ENCODE measurements at places on chromosomes 3 and 15. TPM values are rescaled to one million over a fixed set of nuclear protein-coding genes. Genes with fewer than 3 reads are reported as not detected.

- no peak for DNase-seq
Observed at GRCh38 chr3:185070491-185071286, 82.2 kb downstream of the C3orf70 start.

DNA sequence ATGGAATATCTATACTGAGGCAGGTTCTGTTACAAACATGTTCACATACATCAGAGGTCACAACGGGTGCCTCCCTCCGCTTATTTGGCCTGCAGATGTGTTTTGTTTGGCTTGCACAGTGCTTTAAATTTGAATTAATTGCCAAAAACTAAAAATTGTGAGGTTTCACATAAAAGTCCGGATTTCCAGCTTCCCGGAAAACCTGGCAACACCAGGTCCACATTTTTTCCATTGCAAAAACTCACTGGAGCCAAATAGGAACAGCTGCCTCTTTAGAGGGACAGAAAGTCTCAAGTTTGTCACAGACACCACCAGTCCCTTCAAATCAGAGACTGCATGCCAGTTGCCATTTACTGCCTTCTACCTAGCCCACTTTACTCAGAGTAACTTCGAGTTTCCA, 205.9 kb upstream of the MDFIC2 start:
- DNase-seq = no peak

DNA sequence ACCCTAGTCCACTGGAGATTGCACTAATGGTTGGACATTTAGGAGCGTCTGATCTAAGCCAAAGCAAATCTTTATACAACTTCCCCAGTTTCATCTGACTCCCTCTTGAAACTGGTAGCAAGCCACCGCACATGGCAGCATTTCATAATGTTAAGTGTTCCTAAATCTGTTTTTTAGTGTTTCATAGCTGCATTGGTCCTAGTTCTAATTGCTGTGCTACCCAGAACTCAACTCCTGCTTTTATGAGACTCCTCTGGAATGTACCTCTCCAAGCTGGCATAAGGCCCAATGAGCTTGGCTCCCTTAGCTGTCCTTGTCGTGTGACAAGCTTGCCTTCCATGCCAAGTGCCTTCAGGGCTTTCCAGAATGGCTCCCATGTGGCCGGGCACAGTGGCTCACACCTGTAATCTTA, 65.3 kb upstream of the FLNB start:
- no peak for DNase-seq

GRCh38 chr3:191750618-191751017, 289.7 kb downstream of the PYDC2 start:
- DNase-seq = no peak

DNA sequence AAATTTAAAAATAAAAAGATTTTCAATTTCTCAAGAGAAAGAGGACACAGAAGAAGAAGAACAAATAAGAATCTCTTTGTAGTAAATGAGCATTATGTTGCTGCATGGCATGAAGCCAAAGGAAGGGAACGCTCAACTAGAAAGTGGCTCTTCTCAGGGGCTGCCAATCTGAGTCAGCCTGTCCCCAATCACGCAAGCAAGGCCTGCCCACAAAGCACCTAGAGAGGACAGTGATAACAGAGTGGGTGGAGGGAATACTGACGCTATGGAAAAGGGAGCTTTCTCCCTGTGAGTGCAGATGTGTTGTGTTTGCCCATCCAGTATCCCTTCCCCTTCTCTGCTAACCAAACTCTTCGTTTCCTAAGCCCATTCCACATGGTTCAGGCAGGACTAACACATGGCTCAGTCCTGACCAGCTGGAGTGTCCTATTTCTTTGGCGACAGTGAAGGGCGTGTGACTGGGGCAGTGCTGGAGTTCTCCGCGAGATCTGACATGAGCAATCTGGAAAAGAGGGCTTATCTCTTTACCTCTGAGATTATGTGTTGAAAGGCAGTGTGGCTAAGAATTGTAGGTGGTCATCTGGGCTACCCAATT, 14.2 kb downstream of the FBN1 start:
- DNase-seq = no peak

GRCh38 chr15:76169911-76170800, 110.4 kb downstream of the TMEM266 start:
- DNase-seq = no peak

DNA sequence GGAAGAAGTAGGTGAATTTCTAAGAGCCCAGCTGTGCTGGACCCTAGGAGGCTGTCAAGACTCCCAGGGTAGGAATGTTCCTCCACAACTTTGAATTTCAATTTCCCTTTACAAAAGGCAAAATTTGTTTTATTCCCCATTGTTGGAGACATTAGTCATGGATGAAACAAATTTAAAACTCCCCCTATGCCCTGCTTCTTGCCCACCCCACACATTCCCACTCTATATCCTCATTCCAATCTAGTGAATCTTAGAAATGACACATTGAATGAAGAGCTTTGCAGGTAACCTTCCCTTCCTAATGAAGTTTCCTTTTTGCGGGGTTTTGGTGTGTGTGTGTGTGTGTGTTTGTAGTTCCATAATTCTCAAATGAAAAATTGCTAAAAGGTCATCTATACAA, 72.6 kb downstream of the CCNL1 start:
- no peak for DNase-seq

DNA sequence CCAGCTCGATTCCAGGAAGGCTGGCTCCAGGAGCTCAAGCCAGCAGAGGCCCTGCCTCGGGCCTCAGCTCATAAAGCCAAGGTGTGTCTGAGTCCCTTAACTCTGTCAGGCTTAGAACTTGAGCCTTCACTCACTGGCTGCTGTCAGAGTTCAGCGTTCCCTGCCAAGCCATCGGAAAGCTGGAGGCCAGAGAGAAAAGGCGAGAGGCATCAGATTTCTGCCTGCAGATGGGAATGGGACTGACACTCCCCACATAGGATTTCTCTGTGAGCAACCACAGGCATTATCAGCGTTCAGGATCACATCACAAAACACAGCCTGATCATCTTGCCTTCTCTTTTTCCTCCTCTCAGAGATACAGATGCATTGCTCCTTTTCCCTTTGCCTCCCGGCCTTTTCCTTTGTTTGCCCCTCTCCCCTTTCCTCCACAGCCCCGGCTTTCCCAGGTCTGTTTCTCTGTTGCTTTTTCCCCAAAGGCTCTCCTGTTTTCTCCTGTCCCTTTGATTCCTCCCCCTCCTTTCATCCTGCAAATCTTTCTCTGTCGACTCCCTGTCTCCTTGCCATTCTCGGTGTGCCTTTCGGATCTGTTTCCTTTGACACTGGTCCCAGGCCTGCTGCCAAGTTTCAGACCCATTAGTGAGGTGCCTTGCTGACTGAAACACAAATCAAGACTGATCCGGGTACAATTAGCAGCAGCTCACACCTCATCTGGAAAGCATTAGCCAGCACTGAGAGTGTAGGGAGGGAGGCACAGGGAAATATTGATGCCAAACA, 44.5 kb upstream of the BOC start:
- DNase-seq = no peak

The SLC24A5 gene
- not detected for total RNA-seq

The ADGRG7 gene
- total RNA-seq = not detected

The ALDH1L1 gene
- not detected for total RNA-seq

The AGBL1 gene
- not detected for total RNA-seq

All from activated CD4-positive, alpha-beta T cell treated with anti-CD3 and anti-CD28 coated beads, Interleukin-2, amount 10 ng/mL, durations not matched to agents 7 days and 5 days (primary cell).